ENCODE measurements at places on chromosomes 16 and 17. TPM values are rescaled to one million over a fixed set of nuclear protein-coding genes. Genes with fewer than 3 reads are reported as not detected.
A peak's percentile ranks its signal among the peaks of the same experiment; 100 is the strongest.

The ZNF768 gene
- polyA plus RNA-seq = 54.1 TPM

The ABCA3 gene
- polyA plus RNA-seq = 5.6 TPM

The MYH3 gene
- polyA plus RNA-seq = 2.6 TPM

The CCL17 gene
- polyA plus RNA-seq = not detected

The SLC22A31 gene
- polyA plus RNA-seq = 0.50 TPM

The RAB11FIP4 gene
- polyA plus RNA-seq = 15.2 TPM

The ATP6V0A1 gene
- 43.1 TPM for polyA plus RNA-seq

The IL17C gene
- polyA plus RNA-seq = not detected

DNA sequence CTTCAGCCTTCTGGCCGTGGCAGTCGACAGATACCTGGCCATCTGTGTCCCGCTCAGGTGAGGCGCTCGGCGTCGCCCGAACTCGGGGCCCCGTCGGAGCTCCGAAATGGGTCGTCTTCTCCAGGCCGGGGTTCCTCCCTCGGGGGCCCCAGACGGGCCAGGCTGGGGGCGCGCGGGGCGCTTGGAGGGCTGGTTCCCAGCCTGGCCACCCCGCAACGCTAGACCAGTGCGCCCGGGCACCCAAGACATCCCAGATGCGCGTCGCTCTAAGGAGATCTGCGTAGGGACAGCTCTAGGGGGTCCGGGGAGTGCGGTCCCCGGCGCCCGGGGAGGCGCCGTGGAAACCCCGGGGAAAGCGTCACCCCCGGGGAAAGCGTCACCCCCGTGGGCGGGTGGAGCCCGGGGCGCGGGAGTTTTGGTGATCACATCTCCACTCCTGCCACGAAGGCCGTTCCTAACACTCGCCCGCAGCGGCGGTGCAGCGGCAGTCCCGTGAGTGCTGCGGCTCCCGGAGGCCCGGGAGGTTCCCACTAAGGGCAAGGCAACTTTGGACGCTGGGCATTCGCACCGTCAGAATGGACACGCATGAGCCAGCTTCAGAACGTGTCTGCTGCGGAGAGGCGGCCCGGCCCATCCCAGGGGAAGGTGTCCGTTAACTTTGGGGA, 729 bp downstream of the ADORA2B start:
- DNase-seq = no peak

DNA sequence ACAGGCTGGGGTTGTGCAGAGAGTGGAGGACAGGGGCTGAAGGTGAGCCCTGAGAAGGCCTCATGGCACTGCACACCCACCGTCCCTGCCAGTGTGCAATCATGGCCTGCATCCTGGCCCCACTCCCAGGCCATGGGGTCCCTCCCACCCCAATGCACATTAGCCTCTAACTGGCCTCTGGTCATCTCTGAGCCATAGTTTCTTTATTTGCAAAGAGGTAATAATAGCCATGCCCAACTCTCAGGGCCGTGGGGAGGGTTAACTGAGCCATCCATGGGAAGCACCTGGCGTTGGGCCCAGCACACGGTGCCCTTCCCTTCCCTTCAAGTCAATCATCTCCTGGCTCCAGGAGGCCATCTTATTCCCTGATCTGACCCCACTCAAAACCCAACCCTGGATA, 10.8 kb upstream of the ITGA3 start:
- DNase-seq = no peak

DNA sequence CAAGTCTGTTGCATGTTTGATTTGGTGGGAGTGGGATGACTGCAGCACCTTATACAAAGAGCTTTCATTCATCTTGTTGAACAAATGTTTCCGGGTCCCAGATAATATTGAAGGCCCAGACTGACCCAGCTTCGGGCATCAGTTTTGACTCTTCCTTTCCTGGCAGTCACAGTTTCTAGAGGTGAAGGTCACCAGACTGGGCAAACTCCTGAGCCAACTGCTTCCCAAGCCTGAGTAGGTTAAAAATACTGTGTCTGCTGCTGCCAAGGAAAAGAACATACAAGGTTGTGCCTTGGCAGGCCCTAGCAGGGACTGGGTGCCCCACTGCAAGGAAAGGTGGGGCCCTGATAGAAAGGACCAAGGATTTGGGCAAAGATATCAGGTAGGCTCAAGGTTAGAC, 4.5 kb downstream of the BCKDK start:
- no peak for DNase-seq

DNA sequence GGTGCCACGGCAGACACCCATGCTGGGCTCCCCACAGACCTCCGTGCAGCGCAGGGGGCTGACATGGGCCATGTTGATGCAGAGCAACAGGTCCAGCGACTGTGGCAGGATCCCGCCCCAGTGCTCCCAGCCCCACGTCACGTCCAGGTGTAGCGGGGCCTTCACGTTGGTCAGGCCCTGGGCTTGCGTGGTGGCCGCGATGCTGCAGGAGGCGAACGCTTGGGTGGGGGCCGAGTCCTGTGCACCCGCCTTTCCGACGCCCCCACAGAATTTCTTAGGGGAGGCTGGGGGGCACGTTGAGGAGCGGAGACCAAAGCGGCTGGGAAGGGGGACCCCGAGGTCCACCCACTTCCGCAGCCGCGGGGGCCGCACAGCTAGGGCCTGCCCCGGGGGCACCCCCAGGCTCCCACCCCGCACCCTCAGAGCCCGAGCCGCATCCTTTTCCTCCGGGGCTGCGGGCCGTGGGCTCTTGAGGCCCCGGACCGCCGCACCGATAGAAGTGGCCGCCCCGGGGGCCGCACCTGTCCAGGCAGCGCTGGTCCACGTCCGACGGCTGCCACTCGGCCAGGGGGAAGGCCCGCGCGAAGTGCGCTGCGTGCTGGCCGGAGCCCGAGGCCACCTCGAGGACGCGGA, 416 bp downstream of the METTL26 start:
- no peak for DNase-seq

DNA sequence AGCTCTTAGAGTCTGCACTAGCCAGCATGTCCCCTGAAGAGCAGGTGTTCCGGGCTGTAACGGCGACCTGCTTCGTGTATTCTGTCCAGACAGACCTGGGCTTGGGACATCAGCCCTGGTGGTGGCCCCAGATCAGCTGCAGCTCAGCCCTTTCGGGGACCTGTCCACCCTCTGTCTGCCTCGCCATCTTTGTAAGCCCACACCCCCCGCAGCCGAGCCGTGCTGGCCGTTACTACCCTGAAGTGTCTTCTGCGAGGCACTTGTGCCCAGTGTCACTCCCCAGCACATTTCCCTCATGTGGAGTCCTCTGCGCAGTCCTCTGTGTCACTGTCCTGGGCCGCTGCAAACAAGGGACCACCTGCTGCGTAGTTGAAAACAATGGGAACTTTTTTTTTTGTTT, 10.4 kb downstream of the CARD14 start:
- no peak for DNase-seq

GRCh38 chr17:7351665-7352502, at the start of gene KCTD11:
TSS of gene KCTD11 (plus strand) at chr17:7352162.
- DNase-seq = peak; percentile 75

DNA sequence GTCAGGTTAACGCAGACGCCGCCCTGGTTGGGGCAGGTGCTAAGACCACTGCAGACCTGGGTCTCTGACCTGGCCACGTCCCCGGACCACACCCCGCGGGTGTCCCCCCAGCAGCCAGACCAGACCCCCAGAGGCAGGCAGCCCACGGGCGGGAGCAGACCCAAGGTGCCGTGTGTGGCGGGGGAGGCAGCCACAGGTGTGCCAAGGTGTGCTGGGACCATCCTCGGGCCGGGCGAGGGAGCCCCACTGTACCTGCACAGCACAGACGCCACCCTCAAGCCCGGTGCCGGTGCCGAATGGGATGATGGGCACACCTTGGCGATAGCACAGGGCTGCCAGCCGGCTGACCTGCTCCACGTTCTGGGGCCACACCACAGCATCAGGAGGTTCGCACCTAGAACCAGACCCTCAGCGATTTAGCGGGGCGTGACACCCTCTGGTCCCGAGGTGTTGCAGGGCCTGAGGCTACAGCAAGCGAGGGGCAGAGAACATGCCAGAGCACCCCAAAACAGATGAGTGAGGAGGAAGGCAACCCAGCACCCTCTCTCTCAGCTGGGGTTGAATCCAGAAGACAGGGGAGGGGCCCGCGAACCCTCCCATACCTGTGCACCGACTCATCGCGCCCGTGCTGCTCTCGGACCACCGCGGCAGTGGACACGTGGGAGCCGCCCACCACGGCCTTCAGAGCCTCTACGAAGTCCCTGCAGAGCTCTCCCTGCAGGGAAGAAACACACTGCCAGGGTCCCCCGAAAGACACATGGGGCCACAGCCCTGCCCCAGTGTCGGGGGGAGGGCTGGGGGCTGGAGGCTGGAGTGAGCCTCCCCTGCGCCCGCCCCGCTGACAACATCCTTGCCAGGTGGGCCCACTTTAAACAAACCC, 1.4 kb downstream of the LDHD start:
- DNase-seq = no peak

- DNase-seq = no peak
Measured at GRCh38 chr17:82893779-82894178, 54.0 kb upstream of the ZNF750 start.

DNA sequence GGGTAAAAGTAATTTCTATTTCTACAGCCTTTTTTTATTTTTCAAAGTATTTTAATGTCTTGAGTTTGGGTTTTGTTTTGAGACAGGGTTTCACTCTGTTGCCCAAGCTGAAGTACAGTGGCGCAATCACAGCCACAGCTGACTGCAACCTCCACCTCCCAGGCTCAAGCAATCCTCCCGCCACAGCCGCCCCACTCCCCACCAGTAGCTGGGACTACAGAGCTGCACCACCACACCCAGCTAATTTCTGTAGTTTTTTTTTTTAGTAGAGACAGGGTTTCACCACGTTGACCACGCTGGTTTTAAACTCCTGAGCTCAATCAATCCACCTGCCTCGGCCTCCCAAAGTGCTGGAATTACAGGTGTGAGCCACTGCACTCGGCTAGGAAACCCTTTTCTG, 44.0 kb downstream of the TUBD1 start:
- DNase-seq = no peak

- no peak for DNase-seq
Measured at GRCh38 chr16:12235110-12235509, 258.6 kb downstream of the SNX29 start.

DNA sequence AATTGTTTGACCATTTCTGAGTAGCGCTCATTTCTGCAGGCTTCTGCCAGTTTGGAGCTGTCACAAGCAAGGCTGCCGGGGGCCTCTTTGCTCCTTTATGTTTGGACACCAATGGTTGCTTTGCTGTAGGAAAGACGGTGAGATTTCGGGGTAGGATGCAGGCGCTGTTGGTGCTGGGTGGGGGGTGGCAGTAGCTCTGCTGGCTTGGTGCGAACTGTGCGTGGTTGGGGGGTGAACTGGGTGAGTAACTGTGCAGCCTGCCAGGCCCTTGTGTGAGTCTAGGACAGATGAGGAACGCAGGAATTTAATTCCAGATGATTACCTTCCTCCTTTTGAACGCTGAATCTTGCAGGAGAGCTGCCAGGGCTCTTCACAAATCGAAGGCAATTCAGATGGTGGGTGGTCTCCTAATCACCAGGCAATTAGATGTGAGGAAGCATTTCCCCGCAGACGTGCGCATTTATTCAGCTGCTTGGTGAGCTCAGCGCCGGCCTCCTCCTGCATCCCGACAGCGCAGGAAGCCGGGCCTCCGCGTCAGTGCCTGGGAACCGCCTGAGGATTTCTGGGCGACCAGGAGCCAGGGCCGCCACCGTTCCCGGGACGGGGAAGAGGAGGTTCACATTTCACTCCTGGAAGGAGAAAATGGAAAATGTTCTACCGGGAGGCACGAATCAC, 154.4 kb downstream of the FOXL1 start:
- no peak for DNase-seq

GRCh38 chr17:39051001-39051585, 83.9 kb upstream of the FBXO47 start:
- DNase-seq = no peak

- no peak for DNase-seq
Measured at GRCh38 chr17:9274973-9275372, 253.7 kb downstream of the NTN1 start.

DNA sequence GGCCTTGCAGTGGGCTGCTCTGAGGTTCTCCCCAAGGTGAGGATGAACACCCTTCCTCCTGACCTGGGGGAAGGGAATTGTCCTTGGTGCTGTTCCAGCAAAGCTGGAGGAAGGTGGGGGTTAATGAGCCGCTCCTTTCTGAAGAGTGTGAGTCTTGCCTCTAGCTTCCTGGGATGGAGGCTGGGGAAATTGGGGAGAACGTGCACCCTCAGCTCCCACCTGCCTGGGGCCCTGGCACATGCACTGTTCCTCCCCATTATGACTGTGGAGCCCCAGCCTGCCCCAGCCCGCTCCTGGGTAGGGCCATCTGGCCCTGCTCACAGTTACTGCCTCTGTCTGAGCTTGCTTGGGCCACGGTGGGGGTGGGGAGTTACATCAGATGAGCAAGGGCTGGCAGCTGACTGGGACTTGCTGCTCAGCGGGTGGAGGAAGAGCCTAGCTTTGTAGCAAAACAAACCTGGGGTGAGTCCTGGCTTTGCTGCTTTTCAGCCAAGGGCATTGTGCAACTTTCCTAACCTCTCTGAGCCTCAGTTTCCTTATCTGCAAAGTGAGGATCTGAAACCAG, 11.1 kb downstream of the TNS4 start:
- DNase-seq = no peak

GRCh38 chr16:57111420-57111819, 19.0 kb downstream of the CPNE2 start:
- no peak for DNase-seq

GRCh38 chr16:870856-871561, 70.5 kb upstream of the GNG13 start:
- DNase-seq = no peak

- no peak for DNase-seq
Measured at GRCh38 chr17:62045517-62045916, 19.6 kb downstream of the MED13 start.

DNA sequence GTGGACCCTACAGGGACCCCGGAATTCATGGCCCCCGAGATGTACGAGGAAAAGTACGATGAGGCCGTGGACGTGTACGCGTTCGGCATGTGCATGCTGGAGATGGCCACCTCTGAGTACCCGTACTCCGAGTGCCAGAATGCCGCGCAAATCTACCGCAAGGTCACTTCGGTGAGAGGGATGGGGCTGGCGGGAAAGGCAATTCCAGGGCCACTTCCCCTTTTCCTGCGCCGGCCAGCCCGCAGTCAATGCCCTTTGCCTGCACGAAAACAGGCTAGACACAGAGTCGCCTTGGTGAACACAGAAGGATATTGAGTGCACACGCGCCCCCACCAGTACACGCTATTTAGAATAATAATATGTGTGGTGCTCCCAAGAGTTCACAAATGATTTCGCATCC, 4.0 kb downstream of the WNK4 start:
- DNase-seq = no peak

- no peak for DNase-seq
Measured at GRCh38 chr17:16973760-16974540, 2.0 kb upstream of the TNFRSF13B start.

DNA sequence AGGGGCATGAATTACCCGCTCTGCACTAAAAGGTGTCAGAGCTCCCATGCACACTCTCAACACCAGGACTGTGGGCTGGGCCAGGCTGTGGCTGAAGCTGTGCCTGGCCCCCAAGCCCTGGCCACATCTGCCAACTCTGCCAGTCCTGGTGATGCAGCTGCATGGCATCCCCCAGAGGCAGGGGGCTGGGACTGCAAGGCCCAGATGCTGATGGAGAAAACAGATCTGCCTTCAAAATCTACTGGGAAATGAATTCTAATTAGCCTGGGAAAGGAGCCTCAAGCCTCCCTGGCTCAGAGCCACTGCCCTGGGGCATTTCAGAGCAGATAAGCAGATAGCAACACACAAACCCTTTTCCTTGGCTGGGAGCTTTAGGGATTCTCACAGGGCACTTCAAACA, 3.4 kb downstream of the CHST6 start:
- DNase-seq = no peak

Data from right renal pelvis (tissue), 4 donors.